ENCODE measurements at places on chromosomes 7 and 10. TPM values are rescaled to one million over a fixed set of nuclear protein-coding genes. Genes with fewer than 3 reads are reported as not detected.

WDFY4 gene
- 0.07 TPM for total RNA-seq

NEUROD6 gene
- not detected for total RNA-seq

MEOX2 gene
- not detected for total RNA-seq

SEMA3D gene
- 0.07 TPM for total RNA-seq

MRPS16 gene
- total RNA-seq: 187 TPM

Data from A549 treated with AZD2906 at 1 μM for 4 hours (cell line).